NCI-H524 (cell line): ENCODE measurements at places on chromosomes 1 and 21.
A peak's percentile ranks its signal among the peaks of the same experiment; 100 is the strongest.

- no peak for DNase-seq
These were observed 28.4 kb downstream of the DISP3 start for GRCh38 chr1:11507309-11507708.

DNA sequence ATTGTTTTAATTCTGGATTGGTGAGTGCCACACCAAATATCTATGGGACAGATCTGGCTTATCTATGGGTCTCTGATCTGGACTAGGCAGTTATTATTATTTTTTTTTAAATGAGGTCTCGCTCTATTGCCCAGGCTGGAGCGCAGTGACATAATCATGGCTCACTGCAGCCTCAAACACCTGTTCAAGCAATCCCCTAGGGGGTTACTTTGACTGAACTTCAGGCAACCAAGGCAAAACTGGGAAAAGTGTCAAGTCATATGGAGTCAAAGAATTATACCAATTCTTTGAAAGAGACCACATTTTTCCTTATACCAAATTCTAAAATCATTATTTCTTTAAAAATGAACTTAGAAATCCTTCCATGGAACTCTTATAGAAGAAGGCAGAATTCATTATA, 129.1 kb upstream of the HOOK1 start:
- DNase-seq: peak; percentile 58

DNA sequence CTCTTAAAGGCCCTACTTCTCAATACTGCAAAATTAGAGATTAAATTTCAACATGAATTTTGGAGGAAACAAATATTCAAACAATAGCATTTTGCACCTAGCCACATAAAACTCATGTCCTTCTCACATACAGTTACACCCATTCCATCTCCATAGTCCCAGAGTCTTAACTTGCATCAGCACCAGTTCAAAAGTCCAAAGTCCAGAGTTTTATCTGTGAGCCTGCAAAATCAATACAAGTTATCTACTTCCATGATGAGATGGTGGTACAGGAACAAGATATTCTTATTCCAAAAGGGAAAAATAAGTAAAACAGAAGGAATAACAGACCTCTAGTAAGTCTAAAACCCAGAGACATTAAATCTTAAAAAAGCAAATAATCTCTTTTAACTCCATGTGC, 686.0 kb upstream of the ADGRL4 start:
- DNase-seq: no peak

DNA sequence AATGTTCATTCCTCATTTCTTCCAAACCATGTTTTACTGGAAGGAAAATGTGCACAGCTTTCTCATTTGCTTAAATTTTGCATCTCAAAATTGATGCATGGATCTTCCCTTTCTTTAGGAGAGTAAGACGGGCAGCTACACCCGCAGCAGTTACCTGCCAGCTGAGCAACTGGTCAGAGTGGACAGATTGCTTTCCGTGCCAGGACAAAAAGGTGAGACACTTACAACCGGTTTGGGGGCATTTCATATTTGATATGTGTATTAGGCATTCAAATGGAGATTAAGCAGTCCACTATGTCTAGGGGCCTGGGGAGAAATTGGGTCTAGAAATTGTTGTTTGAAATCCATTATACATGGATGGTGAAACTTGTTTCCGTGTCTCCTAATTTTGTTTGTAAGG, 12.9 kb downstream of the C8A start:
- no peak for DNase-seq

- DNase-seq: no peak
These were observed 258.2 kb upstream of the DUSP10 start for GRCh38 chr1:222000131-222000530.

DNA sequence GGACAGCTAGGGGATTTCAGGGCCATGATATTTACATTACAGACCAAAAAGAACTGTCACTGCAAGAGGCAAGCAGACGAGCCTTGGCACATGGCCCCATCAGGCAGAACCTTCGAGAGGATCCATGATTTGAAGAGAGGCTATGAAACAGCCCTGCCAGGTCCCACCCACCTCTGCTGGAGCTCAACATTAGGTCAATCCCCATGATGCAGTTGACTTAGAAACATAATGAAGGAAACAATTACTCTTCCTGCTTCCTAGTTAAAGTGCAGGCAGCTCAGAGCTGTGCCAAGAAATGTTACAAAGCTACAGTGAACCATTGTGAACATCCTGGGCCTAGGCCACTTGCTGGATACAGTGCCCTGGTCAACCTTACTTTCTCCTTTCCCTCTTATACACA, 41.7 kb upstream of the PTCH2 start:
- no peak for DNase-seq

GRCh38 chr1:8746554-8746953, 70.9 kb downstream of the RERE start:
- DNase-seq: no peak

DNA sequence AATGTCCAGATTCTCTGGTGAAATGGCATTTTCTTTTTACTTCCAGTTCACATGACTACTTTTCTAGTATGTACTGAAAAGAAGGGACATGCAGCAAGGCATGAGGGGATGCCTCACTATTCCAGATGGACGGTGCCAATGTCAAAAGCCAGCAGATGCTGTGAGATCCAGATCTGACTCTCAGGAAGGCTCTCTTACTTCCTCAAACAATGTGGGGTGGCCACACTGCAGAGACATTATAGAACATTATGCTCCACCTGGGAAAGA, 17.7 kb downstream of the CRYZ start:
- no peak for DNase-seq

- no peak for DNase-seq
These were observed 63.9 kb downstream of the WDR64 start for GRCh38 chr1:241715956-241716355.

DNA sequence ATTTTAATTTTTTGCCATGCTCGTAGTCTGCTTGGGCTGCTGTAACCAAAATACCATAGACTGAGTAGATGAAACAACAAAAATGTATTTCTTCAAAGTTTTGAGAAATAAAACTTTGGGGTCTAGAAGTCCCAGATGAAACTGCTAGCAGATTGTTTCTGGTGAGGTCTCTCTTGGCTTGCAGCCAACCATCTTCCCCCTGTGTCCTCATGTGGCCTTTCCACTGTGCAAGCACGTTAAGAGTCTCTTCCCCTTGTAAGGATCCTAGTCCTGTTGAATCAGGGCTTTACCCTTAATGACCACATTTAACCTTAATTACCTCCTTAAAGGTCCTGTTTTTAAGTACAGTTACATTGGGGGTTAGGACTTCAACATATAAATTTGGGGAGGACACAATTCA, 86.6 kb downstream of the PTBP2 start:
- DNase-seq: no peak

DNA sequence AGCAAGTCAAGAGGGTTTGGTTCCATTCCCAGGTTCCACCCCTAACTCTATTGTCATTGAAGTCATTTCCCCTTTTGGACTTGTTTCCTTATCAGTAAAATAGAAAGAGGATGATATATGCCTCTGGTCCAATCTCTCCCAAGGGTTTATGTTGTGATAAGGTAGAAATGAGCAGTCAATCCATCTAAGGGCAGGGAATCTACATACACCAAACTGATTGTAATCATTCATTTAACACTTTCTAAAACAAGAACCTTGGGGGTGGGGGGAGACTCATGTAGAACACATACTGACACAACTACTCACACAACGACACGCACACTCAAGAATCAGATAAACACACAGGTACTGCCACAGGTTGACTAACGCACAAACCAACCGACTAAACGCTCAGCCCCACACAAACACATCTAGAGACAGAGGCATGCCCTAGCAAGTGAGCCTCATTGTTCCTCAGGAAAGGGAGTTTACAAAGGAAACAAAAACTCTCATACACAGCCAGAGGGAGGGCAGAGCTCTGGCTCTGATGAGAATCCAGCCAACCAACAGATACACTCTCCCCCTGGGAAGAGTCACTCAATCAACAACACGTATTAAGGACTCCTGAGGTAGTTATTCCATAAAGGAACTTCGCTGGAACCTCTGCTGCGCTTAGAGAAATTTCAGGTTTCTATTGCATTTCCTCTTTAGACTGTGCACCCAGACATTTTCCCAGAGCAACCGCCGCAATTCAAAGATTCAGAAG, 1.0 kb downstream of the F11R start:
- DNase-seq: no peak

GRCh38 chr1:111275079-111275478, 15.6 kb upstream of the CHIA start:
- DNase-seq: peak; percentile 1

DNA sequence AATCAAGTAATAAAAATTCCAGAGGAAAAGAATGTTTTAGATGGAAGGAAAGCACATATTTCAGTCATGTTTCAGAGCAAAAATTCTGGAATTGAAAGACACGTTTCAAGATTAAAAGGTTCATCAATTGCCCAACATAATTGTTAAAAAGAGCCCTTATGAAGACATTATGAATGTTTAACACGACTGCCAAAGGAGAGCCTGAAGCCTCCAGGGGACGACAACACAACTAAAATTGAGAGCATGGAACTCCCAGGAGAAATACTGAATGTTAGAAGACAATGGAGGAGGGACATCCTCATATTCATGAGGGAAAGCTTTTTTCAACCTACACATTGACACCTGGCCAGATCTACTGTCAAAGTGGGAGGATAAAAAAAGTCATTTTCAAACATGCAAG, 16.0 kb downstream of the OR2T11 start:
- peak; percentile 42 for DNase-seq

DNA sequence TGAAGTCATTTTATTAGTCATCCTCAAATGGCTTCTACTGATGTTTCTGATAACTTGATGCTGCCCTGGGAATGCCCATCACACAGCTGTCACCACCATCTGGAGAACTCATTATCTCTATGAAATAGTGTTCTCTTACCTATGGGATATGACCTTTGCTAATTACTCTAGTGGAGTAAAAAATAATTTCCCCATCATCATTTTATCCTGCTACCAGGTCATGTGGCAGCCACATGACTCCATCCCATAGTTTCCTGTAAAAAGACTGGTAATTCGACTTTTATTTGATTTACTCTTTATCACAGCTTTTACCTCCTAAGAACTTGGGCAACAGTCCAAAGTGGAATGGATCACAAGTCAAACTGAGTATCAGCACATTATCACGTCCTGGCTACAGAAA, 76.1 kb upstream of the USP25 start:
- peak; percentile 85 for DNase-seq
